ENCODE measurements at places on chromosomes 2 and 18.
A peak's percentile ranks its signal among the peaks of the same experiment; 100 is the strongest.

- no peak for DNase-seq
Measured at GRCh38 chr18:29430416-29430815, 1253.5 kb upstream of the CDH2 start.

- DNase-seq: no peak
Measured at GRCh38 chr2:98850074-98850473, 86.0 kb downstream of the CRACDL start.

- DNase-seq: no peak
Measured at GRCh38 chr18:79630281-79631095, 49.1 kb upstream of the CTDP1 start.

- no peak for DNase-seq
Measured at GRCh38 chr2:176111846-176112374, 4.7 kb upstream of the HOXD10 start.

DNA sequence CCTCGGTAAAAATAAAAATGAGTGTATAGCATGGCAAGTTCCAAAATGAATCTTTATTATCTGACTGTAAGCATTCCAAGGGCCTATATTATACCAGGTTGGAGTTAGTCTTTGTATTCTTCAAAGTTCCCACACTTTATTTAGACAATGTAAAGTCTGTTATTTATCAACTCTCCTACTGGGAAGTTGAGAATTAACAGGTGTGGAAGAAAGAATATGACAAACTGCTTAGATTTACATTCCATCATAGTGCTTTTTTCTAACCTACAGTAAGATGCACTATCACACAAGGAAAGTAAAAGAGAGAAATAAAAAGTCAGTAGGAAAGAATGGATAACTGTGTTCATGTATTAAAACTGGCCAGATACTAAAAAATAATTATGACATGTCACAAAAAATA is 93.3 kb downstream of the SESTD1 start:
- no peak for DNase-seq

- no peak for DNase-seq
Measured at GRCh38 chr2:73297586-73297985, 4.2 kb upstream of the EGR4 start.

DNA sequence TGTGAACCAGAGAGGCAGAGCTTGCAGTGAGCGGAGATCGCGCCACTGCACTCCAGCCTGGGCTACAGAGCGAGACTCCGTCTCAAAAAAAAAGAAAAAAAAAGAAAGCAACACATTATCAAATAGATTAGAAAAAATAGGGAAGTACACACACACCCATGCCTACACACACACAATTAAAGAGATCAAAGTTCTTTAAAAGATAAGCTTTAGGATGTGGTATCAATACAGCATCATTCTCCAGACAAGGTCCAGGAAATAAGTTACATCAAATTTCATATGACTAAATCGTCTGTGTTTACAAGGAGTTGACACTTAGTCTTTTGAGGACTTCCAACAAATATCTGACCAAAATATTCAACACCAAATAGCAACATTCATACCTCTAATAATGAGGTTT is 25.7 kb downstream of the PGAP1 start:
- DNase-seq: no peak

DNA sequence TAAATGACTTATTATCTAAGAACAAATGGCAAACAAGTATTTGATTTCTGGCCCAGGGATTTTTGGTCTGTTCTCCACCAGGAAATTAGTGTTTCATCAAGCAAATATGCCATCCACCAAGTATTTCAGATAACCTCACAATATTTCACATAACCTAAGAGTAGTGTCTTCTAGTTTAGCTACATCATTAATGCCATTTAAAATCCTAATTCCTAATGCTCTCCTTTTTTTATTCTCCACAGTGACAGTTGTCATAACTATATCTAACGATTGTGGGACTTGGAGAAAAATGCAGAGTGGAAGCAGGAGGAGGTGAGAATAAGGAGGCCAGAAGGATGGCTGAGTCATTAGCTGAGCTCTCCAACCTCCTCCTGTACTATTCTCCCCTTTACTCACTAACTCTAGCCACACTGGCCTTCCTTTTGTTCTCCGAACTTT is 58.5 kb upstream of the CTLA4 start:
- DNase-seq: no peak

DNA sequence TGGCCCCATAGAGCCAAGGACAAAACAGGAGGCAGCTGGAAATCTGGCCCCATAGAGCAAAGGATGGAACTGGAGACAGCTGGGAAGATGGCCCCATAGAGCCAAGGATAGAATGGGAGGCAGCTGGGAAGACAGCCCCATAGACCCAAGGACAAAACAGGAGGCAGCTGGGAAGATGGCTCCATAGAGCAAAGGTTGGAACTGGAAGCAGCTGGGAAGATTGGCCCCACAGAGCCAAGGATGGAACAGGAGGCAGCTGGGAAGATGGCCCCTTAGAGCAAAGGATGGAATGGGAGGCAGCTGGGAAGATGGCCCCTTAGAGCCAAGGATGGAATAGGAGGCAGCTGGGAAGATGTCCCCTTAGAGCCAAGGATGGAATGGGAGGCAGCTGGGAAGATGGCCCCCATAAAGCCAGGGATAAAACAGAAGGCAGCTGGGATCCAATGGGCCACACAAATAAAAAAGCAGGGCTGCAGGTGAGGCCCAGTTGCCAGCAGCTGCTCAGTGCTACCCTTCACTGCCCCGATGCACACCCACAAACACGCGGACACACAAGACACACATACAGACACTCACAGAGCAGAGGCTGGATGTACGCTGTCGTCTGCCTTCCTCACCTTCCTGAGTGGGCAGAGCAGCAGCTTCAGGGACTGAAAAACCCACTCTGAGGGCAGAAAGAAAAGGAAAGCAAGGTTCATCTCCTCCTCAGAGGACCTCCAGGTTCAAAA is 505.4 kb upstream of the MYT1L start:
- no peak for DNase-seq

DNA sequence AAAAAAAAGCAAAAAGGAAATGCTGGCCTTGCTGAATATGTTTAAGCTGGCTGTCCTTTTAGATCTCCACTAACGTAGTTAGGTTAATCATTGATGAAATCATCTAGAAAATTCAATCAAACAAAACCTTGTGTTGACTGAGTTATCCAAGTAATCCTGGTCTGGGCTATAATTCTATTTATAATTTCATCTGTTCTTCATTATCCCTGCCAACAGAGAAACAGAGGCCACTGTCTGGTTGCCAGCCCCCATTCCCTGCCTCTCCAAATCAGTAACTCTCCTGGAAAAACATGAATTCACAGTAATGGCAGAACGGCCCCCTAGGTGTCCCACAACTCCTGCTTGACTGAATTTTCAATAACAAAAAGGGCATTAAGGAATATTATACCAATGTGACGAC is 24.6 kb downstream of the DOCK10 start:
- DNase-seq: no peak

DNA sequence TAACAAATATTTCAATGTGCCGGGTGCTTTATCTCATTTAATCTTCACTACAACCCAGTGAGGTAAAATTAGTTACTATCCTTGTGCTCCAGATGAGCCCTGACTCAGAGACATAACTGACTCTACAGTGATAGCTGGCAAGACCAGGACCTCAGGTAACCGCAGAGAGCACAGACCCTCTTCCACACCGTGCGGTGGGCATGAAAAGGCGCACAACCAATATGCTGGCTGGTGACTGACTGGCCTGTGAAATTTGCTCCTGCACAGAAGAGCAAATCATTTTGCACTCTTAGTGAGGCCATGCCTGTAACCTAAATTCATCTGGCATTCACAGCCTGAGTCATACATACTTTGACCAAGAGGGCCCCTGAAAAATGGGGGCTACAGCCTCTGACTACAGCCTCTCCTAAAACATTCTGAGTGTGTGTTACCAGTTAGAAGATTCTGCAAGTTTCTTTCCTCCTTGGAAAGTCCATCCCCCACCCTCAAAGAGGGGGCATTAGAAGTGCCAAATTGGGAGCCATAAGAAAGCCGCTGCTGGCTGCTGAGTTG is 22.4 kb upstream of the MSGN1 start:
- no peak for DNase-seq

DNA sequence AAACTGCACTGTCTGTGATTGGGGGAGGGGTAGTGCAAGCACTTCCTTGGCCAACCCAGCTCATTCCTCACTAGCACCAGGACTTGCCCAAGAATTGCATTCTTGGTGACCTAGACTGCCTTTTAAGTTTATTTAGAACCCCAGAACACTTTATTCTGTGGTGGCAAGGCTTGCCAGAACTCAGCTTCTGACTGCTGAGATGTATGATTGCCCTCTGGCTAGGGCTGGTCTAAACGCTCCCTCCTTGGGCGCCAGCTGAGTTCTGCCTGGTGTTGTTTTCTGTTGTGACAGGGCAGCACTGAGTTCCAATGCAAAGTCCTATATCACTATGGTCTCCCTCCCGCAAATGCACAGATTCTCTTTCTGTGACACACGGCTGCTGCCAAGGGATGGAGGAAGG is 247.7 kb downstream of the ZNF385B start:
- DNase-seq: no peak

- DNase-seq: no peak
Measured at GRCh38 chr2:138244501-138244925, 257.1 kb upstream of the SPOPL start.

- DNase-seq: no peak
Measured at GRCh38 chr2:124919296-124919695, 894.2 kb downstream of the CNTNAP5 start.

GRCh38 chr2:165277860-165278656 is 38.8 kb downstream of the SCN2A start:
- no peak for DNase-seq

DNA sequence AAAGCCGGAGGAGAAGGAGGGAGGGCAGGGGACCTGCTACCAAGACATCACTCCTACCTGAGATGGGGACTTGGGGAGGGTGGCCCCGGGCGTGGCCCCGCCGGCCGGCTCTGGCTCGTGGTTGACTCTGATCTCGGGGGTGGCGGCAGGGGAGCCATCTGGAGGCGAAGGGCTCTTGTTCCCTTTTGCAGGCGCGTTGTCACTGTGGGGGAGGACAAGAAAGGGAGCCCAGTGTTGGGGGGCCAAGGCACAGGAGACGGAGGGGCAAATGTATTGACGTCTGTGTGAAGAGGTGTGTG is 48.1 kb downstream of the BIN1 start:
- no peak for DNase-seq

DNA sequence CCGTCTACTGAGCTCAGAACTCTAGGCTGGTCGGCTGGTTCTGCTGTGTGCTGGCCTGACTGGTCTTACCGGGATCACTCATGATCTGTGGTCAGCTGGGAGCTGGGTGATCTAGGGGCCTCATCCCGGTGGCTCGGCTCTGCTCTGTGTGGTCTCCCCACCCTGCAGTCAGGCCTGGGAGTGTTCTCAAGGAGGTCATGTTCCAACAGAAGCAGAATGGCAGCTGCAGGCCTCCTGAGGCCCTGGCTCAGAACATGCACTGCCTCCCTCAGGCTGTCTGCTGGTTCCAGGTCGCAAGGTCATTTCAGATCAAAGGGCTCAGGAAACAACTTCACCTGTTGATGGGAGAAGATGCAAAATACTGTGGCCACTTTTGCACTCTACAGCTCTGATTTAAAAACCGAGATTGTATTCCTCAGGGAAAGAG is 81.1 kb upstream of the RFX8 start:
- DNase-seq: no peak

- DNase-seq: no peak
Measured at GRCh38 chr2:149353421-149353820, 23.0 kb downstream of the LYPD6 start.

DNA sequence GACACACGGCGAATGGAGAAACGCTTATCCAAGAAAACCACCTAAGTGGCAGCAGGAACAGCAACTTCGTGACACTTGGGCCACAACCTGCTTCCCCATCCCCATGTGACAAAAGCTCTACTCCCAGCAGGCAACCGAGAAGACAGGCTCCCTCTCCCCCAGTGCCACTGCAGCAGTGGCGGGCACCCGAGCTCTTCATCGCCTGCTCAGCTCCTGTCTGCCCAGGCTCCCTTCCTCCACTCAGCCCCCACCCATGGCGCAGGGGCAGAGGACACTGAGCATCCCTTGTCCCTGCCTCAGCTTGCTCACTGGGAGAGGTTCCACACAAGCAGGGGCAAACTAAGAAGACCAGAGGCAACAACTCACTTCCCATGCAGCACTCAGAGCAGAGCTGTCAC is 22.9 kb downstream of the SLC66A2 start:
- DNase-seq: peak; percentile 38

DNA sequence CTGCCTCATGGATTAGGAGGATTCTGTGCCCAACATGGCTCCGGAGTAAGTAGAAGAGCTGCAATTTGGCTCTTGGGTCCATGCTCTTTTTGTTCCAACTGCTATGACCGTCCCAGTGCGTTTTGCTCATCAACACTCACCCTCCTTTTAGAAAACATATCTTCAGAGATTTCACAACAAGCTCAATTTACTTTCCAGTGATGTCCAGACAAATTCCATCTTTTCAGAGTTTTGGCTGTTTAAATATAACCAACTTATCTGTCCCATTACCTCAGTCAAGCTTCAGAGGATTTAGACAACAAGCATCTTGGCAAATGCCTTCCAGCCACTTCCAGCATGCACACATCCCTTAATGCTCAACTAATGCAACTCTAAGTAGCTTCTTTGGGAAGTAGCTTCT is 6.9 kb upstream of the SLC14A2 start:
- no peak for DNase-seq

GRCh38 chr2:144083211-144083610 is 436.7 kb downstream of the ZEB2 start:
- DNase-seq: no peak

GRCh38 chr2:128668946-128669345 is 350.3 kb upstream of the HS6ST1 start:
- no peak for DNase-seq

DNA sequence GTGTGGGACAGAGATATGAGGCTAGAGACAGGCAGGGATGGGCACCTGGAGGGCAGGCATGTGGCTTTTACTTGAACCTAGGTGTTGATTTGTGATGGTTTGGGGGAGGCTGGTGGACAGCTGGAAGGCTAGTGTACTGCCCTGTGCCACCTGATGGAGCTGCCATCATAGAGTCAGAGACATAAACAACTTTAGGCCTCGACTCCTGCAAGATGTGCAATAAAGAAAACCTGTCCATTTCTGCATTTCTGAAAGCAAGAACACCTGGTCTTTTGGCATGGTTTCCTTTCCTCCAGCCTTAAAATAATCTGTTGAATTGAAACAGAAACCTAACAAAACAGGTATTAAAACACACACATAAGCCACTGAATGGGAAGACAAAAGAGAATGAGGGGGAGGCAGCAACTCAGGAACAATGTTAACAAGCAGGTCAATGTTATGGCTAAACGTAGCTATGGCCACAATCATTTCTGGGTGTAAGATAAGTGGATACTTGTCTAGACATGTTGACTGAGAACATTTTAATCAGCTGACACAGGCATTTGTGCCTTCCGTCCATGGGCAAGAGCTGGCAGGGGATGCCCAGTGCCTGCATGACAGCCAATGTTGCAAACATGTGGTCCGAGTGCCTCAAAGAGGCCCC is 87.8 kb downstream of the KCTD1 start:
- DNase-seq: no peak
